Activated CD4-positive, alpha-beta T cell treated with anti-CD3 and anti-CD28 coated beads for 36 hours (primary cell): ENCODE measurements at places on chromosomes 2 and 18.

DNA sequence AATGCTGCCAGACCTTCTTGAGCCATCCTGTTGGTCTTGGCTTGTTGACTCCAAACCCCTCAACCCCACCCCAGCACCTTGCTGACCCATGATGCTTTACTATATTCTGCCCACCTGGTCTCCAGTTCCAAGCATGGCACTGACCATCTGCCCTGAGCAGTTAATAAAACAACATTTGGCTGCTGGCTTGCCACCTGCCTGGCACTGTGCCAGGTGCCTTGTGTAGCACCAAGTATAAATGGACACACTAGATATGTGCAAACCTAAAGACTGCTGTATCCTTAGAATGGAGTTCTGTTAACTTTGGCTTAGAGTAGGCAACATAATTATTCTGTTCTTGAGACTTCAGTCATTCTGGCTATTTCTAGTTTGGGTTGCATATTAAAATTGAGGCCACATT lies 91.4 kb downstream of the ACSL3 start:
- no peak for DNase-seq

GRCh38 chr2:20471148-20471547 lies 24.3 kb downstream of the RHOB start:
- DNase-seq = no peak

GRCh38 chr2:205218056-205218455 lies 464.2 kb upstream of the NRP2 start:
- no peak for DNase-seq

DNA sequence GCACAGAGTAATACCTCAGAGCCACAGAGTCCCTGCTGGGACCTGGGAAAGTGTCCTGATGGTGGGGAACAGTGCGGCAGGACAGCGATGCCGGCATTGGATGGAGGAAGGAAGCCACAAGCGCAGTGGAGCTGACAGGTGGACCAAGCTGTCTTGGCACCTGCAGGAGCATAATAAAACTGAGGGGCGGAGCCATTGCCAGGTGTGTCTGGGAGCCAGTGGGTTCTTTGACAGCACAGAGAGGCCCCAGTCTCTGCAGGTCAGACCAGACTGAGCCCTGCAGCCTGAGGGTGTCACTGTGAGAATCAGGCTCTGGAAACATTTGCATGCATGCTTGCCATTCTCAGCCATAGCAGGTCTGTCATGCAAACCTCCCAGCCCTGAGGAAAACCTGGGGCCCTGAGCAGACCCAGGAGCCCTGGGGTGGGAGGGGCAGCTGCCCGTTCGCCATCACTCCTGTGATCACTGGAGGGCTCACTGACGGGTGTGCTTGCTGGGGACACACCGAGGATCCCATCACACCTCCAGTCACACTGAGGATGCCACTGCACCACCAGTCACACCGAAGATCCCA lies 210.5 kb upstream of the HDAC4 start:
- no peak for DNase-seq

- DNase-seq = no peak
Observed at GRCh38 chr18:72161691-72162090, 382.5 kb downstream of the CBLN2 start.

DNA sequence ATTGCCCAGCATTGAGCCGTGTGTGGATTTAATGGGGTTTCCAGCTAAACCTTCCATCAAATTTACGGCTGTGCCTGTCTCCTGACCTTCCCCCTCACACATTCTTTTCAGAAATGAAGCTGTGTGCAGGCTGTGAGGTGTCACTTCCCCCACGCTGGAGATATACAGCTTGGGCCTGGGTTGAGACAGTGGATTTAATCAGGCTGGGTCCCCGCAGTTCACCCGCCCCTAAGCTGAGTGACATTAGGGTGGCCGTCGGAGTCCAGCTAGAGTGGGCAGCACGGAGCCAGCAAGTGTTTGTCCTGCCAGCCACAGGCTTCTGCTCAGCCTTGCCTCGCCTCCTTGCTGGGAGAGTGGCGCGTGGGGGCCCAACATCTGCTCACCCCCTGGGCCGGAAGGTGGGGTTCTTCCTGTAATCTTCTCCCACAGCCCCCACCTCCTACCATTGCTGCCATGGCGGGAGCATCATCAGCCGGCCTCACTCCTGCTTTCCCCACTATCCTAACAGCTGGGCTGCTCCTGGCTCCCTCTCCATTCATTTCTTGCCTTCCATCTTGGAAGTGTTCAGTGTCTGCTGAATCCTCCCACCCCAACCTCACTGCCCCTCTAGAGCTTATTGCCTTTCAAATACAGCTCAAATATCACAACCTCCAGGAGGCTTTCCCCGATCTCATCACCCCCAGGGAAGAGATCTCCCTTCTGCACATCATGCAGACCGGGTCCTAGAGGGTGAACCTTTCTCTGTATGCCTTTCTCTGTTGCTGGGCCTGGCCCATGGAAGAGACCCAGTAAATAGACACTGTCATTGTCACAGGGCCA lies 149.0 kb downstream of the GLI2 start:
- no peak for DNase-seq

DNA sequence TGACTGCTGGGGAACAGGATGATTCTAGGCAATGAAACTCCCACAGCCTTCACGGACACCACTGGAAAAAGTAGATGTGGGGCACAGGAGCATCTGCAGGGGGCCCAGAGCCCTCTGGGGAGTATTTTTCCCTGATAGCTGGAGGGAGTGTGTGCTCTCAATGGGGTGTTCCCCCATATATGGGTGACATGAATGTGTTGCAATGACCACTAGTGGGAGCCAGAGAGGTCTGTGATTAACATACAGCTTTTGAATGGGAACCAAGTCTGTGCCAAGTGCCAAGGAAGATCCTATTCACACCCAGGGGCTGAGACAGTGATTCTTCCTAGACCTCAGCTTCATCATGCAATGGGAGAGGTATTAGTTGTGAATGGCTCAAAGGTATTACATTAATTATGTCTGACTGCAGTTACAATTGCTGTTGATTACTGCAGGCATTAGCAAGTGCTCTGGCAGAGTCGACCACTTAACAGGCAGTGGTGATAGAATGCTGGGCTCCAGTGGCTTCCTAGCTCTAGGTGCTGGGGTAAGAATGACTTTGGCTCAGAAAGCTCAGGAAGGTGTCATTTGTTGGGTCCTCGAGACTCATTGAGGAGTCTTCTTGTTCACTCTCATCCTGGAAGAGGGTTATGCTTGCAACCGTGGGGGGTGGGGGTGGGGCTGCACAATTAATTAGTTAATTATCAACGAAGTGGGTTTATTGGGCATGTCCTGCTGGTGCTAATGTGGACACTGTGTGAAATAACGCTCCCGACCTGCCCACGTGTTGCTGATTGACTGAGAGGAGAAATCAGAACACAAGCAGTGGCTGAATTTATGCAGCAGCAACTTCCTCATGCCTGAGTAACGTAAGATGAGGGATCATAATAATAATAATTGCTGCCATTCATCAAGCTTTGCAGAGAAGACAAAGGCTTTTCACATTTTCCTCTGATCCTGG lies 194.1 kb downstream of the CLIP4 start:
- peak; percentile 66 for DNase-seq

DNA sequence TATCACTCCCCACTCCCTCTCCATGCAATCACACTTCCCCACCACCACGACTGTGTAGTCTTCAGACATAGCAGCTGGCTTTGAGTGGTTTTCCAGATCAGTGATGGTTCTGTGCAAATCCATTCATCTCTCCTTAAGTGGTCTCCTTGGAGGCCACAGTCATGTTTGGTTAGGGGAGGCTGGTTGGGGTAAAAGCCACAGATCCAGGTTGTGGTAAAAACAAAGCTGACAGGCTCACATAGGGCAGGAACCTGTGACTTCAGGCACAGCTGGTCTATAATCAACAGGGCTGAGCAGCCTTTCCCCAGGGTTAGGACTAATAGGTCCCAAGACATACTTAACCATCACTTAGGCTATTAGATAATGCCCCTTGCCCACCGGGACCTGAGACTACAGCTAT lies 46.2 kb upstream of the FZD7 start:
- DNase-seq = no peak

- no peak for DNase-seq
Observed at GRCh38 chr18:52415131-52415530, 75.1 kb downstream of the DCC start.

DNA sequence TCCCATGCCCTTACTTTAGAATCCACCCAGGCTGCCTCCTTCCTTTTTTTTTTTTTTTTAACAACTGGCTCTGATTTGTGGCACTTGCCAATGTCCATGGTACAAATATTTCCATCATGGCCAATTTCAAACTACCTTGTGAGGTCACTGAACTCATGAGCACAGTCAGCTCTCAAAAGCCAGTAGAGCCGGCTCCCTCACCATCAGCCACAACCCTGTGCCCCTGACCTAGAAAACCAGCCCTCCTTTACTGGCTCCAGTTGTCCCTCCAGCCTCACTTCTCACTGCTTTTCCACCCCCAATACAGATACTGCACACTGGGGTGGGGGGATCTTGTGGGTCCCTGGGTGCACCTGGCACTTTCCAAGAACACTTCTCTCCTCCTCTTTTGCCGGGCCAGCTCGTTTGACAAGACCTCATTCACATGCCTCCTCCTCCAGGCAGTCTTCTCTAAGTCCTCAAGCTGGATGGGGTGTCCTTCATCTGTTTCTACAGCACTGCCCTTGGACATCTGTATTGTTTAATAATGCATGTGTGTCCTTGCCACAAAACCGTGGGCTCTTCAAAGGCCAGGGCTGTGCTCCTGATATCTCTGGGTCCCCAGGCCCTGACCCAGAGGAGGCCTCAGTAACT lies 35.5 kb downstream of the SDC1 start:
- no peak for DNase-seq

DNA sequence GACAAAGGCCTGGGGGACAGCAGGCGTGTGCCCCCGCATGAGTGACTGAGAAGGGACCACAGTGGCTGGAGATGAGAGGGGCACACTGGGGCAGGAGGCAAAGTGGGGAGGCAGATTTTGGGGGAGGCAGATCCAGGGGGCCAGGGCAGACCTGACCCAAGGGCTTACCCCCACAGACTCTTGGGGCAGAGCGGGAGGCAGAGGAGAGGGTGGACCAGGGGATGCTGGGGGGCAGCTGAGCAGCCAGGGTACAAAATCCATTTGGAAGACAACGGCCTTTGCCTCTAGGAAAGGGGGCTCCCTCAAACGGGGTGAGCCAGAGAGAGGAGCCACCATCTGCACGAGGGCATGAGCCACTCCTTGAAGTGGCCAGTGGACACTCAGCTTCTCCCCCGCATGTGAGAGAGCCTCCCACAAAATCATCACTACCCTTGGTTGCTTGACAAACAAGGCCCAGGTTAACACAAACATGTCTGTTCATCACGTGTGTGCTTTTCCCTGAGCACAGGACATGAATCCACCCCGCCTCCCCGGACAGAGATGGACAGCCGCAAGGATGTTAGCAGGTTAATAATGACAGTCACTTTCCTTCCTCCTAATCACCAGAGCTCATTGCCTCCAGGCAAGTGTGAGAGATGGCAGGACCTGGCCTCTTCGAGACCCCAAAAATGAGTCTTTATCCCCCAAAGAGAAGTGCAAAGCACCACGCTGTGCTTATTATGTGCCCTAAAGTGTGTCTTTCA lies 72.0 kb upstream of the RAB6C start:
- no peak for DNase-seq

DNA sequence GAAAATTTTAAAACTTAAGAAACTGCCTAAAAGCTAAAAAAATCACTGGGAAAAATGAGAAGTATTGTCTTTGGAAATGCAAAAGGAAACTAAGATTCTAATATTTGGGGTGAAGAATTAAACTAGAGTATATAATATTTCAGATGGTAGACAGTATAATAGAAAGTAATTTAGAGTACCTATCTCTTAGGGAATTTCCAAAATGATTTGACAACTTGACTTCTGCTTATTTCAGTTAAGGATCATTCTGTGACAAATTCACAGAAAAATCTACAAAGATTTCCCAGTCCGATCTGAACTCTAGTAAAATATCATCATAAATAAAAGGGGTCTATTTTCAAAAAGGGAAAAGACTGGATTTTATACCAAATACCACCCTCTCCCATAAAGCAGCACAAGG lies 99.6 kb downstream of the ATAD2B start:
- no peak for DNase-seq

DNA sequence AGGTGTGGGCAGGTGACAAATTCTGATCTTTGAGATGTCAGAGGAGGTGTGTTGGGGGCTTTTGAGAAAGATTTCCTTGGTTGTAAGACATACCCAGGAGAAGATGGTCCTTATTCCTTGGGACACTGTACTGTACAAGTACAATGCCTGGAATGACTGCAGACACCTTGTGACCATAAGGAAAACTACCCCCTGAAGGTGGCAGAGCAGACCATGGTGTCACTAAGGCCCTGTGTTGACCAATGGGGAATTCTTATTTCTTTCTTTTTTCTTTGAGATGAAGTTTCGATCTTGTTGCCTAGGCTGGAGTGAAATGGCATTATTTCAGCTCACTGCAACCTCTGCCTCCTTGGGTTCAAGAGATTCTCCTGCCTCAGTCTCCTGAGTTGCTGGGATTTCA lies 4.4 kb upstream of the ANKRD29 start:
- no peak for DNase-seq

- DNase-seq = peak; percentile 39
Observed at GRCh38 chr2:176157499-176158185, 535 bp downstream of the HOXD3 start.

- no peak for DNase-seq
Observed at GRCh38 chr18:55250768-55251173, 291.5 kb upstream of the CCDC68 start.

DNA sequence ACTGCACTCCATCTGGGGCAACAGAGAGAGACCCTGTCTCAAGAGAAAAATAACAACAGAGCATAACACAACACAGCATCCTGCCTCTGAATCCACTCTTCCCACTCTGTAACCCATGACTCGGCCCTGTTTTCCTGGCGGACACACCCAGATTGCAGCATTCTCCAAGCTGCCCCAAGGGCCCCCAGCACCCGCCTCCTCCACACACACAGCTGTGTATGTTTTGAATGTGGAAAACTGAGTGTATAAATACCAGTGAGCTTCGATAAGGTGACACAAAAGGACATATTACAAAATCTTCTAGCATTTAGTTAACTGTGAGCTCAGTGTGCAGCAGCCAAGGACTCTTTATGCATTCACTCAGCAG lies 13.0 kb downstream of the IMPA2 start:
- no peak for DNase-seq

GRCh38 chr2:15738943-15739342 lies 147.3 kb downstream of the DDX1 start:
- DNase-seq = no peak

DNA sequence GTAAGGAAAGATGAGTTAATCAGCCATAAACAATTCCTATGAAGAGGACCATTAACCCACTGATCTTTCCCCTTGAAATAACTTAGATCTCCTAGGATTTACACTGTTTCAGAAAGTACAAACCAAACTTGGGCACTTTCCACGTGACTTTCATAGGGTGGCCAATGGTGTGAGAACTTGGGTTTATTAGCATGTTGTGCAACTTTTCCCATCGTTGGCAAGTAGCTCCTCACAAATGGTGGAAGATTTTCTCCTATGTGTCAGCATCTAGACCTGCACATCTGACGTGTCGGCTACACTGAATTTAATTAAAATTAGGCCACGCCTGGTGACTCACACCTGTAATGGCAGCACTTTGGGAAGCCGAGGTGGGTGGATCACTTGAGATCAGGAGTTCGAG lies 116.3 kb downstream of the GALNT1 start:
- DNase-seq = no peak

GRCh38 chr2:224039770-224040440 lies 819 bp upstream of the SERPINE2 start:
- DNase-seq = peak; percentile 14

- DNase-seq = no peak
Observed at GRCh38 chr2:224426656-224427055, 24.7 kb upstream of the FAM124B start.

GRCh38 chr2:188601391-188601790 lies 309.7 kb downstream of the GULP1 start:
- no peak for DNase-seq
